ENCODE measurements at places on chromosomes 12 and 14.

- DNase-seq, result no peak
Observed at GRCh38 chr12:89200217-89200616, 152.1 kb downstream of the DUSP6 start.

- DNase-seq, result no peak
Observed at GRCh38 chr14:72906879-72907278, 13.0 kb upstream of the DPF3 start.

- no peak for DNase-seq
Observed at GRCh38 chr14:89650077-89650978, 233.3 kb upstream of the FOXN3 start.

DNA sequence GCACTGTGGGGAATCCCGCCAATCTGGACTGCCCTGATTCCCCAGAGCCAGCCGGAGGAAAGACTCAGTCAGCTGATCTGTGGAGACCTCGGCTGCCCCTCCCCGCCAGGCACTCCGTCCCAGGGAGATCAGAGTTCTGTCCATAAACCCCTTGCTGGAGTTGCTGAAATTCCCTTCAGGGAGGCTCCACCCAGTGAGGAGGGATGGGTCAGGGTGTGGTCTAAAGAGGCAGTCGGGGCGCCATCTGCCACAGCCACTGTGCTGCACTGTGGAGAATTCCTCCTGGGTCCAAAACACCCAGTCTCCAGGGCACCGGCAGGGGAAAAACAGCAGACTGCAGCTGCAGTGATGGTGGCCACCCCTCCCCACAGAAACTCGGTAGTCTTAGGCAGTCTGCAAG, 1922.3 kb upstream of the FLRT2 start:
- DNase-seq, result no peak

- DNase-seq, result no peak
Observed at GRCh38 chr12:89230376-89231315, 121.7 kb downstream of the DUSP6 start.

DNA sequence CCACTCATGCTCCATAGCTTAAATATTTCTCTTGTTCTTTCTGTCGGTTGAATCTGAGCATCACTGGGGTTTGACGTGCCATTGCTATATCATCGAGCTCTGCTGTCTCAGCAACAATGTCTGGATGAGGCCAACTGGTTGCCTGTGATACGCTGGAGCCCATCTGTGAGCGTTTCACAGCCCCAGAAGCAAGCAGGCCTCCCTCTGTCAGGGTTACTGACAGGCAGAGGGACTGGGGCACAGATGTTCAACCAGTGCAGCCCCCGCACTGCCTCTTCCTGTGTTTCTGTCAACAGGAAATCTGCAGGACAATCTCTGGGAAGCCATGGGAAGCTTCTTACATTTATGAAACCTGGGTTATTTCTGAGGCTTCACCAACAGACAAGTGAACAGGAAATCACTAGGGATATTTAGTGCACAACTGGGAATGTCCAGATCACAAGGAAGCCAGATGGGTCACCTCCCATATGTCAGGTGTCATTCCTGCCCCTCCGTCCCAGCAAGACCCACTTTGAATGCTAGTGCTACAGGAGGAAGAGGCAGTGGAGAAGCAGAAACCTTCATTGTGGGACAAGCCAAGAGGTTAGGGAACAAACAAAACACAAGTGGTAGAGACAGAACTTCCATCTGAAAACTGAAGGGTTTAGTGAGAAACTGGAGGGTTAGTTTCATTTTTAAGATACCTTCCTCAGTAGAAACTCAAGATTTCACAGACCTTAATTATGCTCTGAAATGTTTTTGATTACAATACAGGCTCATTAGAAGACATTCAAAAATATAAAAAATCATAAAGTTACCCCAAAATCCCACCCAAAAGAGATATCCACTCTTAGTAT, 24.1 kb downstream of the DMAC2L start:
- no peak for DNase-seq

DNA sequence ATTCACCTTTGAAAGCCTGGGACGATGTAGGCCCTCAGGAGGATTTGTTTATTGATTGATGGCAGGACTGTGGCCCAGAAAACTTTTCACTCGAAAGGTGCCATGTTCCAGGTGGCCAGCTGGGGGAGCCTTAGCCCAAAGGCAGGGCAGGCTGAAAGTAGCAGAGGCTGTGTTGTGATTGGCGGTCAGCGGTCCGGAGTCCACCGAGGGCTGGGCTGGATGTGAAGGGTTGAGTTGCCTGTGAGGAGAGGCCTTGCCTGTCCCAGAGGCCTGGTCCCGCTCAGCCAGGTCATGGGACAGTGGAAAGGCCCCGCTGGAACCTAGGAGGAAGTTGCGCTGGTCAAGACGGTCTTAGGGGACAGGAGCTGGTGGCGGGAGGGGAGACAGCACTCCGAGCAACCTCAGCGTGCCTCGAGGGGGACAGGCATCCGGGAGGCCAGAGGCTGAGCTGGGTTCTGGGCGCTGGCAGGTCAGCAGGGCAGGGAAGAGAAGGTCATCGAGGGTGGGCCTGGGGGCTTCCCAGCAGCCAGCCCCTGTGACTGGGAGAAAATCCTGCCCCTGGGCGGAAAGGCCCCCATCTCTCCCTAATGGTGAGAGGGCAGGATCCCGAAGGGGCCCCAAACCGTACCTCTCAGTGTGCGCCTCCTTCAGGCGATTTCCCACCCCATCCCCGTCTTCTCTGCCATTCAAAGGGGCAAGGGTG, 26.3 kb downstream of the CMA1 start:
- peak; percentile 43 for DNase-seq

DNA sequence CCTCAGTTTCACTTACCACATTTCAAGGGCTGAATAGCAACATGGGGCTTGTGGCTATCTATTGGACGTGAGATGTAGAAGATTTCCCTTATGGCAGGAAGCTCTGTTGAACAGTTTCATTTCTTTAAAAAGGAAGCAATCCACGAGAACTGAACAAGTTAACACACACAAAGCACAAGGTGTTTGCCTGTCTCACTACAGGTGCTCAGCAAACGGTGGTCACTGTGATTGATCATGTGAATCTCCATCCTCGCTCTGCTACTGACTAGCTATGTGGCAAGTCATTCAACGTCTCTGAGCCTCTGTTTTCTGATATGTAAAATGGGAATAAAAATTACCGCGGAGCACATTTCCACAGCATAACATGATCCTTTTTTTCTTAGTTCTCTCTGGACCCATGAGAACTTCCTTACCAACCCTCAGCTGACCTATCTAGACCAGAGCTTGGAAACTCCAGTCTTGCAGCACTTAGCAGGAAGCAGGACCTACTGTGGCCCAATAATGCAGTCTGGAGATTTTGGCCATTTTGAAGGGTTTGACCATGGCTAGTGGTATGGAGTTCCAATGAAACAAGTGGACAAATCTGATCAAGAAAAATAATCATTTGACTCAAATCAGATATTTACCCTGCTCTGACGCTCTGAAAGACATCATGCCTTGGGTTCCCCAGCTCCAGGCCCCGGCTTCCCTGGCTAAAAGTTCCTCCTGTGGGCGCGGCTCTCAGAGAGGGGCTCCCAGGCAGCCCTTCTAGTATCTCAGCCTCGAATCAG, 278.8 kb downstream of the ZFP36L1 start:
- DNase-seq, result no peak

DNA sequence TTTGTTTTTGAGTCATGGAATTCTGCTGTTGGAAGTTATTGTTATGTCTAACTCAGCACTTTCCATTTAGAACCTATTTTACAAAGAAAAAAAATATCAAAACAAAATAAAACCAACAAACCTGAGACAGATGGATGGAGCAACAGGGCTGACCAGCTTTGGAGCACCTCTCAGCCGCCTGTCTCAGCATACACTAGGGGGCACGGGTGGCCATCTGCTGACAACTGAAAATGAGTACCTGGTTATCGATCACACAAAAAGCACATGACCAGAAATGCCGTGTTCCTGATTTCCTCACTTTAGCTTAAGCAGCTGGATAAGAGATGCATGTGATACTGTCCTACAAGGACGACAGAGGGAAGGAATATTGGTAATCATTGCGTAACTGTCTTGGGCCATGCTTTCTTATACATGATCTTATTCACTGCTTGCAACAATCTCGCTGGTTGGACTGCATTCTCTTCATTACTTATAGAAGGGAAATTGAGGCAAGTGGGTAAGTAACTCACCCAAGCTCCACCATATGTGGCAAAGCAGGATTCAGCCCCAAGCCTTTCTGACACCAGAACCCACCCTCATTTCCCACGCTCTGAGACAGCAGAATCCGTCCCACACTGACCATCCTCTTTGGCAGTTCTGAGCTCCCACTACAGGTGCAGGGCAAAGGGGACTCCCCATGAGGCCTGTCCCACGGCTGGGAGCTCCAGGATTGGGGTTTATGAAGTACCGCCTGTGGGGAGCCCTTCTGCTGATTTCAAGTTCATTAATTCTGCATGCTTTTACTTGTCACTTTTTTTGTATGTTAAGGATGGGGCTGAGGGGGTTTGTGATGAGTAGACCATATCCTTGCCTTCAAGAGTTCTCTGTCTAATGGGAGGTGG, 43.5 kb downstream of the C14orf132 start:
- no peak for DNase-seq

DNA sequence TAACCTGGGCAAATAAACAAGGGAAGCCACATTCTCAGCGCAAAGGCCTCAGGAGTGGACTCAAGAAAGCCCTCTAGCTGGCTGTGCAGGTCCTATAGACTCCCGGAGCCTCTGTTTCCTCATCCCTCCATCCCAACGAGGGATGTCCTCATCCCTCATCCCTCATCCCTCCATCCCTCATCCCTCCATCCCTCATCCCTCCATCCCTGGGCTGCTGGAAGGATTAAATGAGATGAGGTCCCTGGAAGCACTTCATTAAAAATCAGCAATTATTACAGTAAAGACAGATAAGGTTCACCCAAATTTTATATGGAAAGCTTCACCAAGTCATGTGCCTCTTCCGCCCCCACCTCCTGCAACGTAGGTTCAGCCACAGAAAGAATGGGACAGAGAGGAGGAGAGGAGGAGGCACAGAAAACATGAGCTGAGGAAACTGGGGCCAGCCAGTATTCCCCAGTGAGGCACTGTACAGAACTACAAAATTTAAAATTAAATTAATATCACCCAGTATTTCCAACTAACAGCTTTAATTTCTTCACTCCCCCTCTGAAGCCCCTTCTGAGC, 4.8 kb downstream of the ITPK1 start:
- DNase-seq, result no peak

DNA sequence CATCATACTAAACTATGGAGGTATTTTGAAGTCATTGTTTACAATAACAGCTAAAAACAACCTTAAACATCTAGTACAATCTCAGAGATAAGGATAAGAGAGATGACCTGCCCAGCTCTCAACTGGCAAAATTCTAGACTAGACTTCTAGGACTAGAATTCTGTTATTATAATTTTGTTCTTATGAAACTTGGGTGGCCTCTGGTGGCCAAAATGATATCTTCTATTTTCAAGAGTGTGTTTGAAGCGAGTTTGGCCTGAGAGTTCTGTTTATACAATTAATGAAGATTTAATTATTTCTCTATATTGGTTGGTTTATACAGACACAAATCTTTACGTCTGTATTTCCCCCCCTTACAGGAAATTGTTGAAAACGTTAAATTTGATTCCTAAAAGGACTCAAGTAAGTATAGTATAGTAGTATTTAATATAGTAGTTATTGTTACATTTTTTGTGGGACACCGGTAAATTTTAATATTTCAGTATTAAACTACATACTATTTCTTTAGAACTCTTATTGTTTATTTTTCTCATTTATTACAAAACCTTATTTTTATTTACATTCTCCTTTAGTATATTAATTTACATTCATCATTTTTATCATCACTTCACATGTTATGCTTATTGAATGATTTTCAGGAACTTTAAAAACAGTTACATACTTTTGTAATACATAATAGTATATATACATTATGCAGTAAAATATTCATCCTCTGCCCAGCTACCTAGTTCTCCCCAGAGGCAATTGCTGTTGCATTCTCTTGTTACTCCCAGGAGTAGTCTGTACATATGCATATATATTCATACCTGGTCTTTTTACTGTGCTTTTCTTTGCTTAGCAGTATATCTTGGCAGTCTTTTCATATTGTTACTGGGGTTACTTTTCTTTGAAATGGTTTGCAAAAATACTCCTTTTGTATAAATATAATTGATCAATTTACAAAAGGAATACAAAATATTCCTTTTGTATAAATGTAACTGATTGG, 6.6 kb downstream of the PPHLN1 start:
- DNase-seq, result no peak

DNA sequence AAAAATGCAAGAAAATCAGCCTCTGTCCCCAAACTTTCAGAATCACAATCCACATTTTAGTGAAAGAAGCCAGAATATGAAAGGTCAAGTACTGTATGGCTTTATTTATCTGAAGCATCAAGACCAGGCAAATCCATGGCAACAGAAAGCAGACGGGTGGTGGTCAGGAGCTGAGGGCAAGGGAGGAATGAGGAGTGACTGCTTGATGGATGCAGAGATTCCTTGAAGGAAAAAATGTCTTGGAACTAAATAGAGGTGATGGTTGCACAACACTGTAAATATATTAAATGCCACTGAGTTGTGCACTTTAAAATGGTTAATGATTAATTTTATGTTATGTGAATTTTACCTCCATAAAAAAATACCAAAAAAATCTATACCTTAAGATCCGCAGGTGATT, 165.1 kb downstream of the GXYLT1 start:
- no peak for DNase-seq

GRCh38 chr14:103052407-103052806, 4.9 kb downstream of the CDC42BPB start:
- DNase-seq, result no peak

DNA sequence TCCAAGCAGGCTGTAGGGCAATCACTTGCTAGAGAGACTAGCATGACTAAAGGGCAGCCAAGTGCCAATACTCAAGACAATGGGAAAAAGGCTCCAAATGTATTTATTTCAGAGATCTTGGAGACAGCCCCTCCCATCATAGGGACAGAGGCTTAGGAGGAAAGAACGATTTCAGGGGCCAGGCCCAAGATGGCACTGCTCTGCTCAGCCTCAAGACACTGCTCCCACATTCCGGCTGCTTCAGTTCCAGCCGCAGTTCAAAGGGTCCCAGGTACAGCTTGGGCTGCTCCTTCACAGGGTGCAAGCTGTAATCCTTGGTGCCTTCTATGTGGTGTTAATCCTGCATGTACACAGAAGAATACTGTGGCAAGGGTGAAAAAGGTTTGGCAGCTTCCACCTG, 19.4 kb upstream of the OR4K5 start:
- DNase-seq, result no peak

DNA sequence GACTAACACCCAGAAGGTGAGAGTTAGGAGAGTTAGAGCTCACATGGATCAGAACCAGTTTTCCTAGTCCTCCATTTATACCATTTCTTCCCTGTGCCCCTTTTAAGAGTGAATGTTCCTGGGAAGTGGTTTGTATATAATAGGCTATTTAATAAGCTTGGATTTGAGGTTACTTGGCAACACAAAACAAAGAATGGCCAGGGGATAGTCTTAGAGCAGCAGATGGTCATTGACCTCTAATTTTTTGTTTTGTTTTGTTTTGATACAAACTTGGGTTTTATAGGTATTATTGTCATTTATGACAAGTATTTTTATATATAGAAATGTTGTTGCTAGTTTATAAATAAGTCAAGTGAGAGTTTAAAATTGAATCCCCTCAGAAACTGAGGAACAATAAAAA, 35.8 kb downstream of the VEZT start:
- DNase-seq, result no peak

DNA sequence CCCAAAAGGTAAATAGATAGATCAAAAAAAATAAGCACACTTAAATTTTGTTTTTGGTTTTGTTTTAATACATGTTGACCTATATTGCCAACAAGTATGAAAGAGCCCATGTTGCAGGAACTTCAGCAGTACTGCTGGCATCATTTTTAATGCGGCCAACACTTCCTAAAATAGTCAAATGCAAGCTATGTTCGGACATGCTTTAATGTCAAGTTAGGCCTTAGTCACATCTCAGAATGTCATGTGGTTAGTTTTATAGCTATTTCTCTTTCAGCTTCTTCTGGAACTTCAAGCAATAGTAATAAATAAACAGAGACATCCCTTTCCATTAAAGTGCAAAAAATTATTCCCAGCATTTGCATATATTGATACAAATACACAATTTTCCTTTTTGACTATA, 153.4 kb downstream of the PIK3C2G start:
- DNase-seq, result no peak
